Cortex of kidney (tissue), 1 donor: ENCODE measurements at places on chromosomes 6 and 20.

GRCh38 chr6:33914645-33915044 is 110.8 kb upstream of the MLN start:
- DNase-seq = no peak

GRCh38 chr20:11832397-11832796 is 85.3 kb upstream of the BTBD3 start:
- DNase-seq = no peak

GRCh38 chr6:27650620-27651370 is 177.9 kb upstream of the ZNF184 start:
- DNase-seq = no peak

DNA sequence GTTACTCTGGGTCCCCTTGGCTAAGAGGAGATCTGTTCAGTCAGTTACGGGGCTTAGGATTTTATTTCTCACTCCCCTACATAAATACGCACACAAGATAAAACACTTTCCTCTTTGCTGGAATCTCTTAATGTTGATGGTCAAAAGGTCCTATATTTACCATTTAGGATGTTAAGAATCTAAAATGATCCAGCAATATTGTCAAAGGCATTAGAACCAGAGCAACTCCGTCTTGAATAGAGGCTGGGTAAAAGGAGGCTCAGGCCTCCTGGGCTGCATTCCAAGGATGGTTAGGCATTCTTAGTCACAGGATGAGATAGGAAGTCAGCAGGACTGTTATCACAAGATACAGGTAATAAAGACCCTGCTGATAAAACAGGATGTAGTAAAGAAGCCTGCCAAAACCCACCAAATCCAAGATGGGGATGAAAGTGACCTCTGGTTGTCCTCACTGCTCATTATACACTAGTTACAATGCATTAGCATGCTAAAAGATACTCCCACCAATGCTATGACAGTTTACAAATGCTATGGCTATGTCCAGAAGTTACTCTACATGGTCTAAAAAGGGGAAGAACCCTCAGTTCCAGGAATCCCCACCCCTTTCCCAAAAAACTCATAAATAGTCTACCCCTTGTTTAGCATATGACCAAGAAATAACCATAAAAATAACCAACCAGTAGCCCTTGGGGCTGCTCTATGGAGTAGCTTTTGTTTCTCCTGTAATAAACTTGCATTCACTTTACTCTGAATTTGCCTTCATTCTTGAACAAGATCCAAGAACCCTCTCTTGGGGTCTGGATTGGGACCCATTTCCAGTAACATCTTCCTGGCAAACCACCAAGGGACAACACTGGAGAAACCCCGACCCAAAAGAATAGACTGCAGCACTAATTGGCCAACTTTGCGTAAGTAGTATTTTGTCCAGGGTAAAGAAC is 107.5 kb downstream of the DTNBP1 start:
- no peak for DNase-seq

GRCh38 chr20:47989957-47990356 is 204.7 kb upstream of the SULF2 start:
- no peak for DNase-seq

GRCh38 chr20:3798908-3799248 is 2.8 kb downstream of the CDC25B start:
- DNase-seq = no peak

GRCh38 chr6:37077905-37078296 is 72.4 kb downstream of the FGD2 start:
- DNase-seq = no peak

- DNase-seq = no peak
Observed at GRCh38 chr6:52415333-52415732, 4.8 kb upstream of the EFHC1 start.

- DNase-seq = no peak
Observed at GRCh38 chr20:20017844-20018185, 653 bp downstream of the NAA20 start.

GRCh38 chr6:4359108-4359730 is 223.8 kb upstream of the ECI2 start:
- no peak for DNase-seq

DNA sequence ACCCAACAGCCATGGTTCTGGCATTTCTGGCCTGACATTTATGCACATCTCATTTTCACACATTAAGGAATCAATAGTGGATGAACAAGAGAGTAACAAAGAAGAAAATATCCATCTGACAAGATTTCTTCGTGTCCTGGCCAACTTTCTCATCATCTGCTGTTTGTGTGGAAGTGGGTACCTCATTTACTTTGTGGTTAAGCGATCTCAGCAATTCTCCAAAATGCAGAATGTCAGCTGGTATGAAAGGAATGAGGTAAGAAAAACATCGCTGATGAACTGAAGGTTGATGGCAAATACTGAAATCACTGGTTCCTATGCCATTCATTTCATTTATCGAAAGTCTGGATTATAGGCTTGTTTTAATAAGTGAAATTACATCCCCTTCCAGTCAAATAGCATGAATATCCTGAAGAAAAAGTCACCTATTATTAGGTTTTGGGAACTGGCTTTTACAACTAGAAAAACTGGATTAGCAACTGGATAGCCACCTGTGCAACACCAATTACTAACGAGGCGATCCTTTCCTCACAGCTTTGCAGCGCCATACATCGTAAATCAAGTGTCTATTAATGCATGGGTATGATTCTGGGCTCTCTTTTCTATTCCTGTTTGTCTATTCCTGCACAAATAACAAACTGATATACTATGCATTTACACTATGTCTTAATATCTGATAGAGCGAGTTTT is 50.2 kb upstream of the NOP56 start:
- DNase-seq = no peak

DNA sequence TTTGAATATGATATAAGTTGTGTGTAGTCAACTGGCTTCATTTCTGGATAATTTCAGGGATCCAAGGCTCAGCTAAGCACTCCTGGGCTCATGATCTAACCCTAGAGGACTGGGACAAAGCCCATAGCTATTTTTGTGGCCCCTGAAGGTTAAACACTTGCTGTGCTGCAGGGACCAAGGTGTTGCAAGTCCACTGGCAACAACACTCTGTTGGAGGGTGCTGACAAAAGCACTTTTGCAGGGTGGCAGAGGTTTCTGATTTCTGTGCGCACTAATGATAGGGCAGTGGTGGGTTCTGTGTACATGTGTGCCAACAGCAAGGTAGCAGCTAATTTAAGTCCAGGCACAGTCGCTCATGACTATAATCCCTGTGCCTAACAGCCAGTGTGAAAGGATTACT is 445.3 kb upstream of the SYNCRIP start:
- DNase-seq = no peak

- no peak for DNase-seq
Observed at GRCh38 chr6:81900616-81901015, 148.1 kb upstream of the TENT5A start.

- no peak for DNase-seq
Observed at GRCh38 chr6:161829291-161829729, 555.4 kb upstream of the AGPAT4 start.
